ENCODE measurements at places on chromosomes 13 and 19.
A peak's percentile ranks its signal among the peaks of the same experiment; 100 is the strongest.

GRCh38 chr13:41383386-41383785, 72.3 kb downstream of the NAA16 start:
- DNase-seq = no peak

GRCh38 chr19:17948514-17948900, 15.7 kb downstream of the CCDC124 start:
- DNase-seq = no peak

GRCh38 chr13:26705536-26705935, 55.0 kb downstream of the GPR12 start:
- no peak for DNase-seq

- DNase-seq = no peak
Observed at GRCh38 chr13:60335531-60335930, 61.5 kb upstream of the TDRD3 start.

GRCh38 chr13:99729745-99730144, 228.5 kb downstream of the TM9SF2 start:
- no peak for DNase-seq

- DNase-seq = peak; percentile 14
Observed at GRCh38 chr19:56105090-56105701, 15.9 kb downstream of the ZNF787 start.
